ENCODE measurements at places on chromosomes 11 and 22.

GRCh38 chr11:1323774-1324173, 14.3 kb upstream of the TOLLIP start:
- DNase-seq, result no peak

DNA sequence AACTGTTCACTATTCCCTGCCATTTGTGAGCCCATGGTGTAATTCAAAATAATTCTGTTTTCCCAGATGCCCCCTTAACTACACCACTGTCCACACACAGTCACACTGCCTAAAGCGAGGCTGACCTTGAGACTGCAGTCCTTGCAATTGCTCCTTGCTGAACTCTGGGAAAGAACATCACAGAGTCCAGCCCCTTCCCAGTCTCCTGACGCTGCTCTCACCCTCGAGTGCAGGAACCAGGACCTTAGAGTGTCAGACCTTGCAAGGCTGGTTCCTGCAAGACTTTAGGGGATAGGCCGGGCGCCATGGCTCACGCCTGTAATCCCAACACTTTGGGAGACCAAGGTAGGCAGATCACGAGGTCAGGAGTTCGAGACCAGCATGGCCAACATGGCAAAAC, 33.6 kb downstream of the AHNAK start:
- DNase-seq, result no peak

DNA sequence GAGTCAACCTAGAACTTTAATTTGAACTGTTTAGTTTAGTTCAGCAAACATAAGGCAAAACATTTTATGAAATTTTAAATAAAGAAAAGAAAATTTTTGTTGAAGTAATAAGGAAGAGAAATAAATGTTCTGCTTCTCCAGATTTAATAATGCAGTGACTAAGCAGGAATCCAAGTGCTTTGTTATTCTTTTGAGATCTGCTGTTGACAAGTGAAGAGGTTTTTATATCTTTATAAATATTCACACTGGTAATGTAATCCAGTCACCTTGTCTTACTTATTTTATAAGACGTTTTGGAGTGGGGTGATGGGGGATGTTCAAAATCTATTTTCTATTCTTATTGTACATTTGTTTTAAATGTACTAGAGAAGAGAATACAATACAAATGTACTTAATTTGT, 725.9 kb upstream of the CCDC179 start:
- DNase-seq, result no peak

DNA sequence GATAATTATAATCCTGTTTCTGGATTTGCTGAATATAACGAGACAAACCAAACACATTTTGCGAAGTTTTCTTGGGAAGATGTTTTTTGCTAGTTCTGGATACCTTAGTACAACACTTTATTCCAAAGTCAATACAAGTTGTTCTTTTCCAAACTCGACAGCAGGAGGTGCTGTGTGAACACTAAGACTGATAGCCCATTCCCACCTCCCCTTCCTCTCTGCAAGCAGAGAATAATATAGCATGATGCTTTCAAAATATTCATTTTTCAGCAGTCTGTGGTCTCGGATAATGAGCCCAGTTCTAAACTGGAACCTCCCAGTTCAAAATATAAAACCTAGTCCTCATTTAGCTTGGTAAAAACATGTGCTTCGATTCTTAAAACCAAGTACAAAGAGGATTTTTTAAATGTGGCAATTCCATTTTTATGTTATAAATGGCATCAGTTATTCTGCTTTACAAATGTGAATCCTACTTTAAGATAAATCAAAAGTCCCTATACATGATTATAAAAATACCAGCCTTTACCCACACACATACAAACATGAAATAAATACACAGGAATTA, 129.1 kb downstream of the DCDC1 start:
- no peak for DNase-seq

DNA sequence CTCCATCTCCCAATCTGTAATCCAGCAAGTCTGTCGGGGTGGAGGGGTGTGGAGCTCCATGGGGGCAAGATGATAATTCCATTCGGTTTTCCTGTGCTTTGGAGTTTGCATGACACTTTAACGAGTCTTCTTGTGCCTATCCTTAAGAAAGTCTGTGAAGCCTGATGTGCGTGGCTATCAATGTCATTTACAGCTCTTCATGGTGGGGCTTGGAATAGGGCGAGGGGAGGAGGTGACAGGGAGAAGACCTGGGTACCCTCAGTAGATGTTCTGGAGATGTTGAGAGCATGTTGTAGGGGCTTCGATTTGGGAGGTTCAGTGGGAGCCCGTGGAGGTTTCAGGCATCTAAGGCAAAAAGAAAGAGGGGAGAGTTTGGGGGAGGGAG, 579 bp upstream of the PHLDB1 start:
- no peak for DNase-seq

DNA sequence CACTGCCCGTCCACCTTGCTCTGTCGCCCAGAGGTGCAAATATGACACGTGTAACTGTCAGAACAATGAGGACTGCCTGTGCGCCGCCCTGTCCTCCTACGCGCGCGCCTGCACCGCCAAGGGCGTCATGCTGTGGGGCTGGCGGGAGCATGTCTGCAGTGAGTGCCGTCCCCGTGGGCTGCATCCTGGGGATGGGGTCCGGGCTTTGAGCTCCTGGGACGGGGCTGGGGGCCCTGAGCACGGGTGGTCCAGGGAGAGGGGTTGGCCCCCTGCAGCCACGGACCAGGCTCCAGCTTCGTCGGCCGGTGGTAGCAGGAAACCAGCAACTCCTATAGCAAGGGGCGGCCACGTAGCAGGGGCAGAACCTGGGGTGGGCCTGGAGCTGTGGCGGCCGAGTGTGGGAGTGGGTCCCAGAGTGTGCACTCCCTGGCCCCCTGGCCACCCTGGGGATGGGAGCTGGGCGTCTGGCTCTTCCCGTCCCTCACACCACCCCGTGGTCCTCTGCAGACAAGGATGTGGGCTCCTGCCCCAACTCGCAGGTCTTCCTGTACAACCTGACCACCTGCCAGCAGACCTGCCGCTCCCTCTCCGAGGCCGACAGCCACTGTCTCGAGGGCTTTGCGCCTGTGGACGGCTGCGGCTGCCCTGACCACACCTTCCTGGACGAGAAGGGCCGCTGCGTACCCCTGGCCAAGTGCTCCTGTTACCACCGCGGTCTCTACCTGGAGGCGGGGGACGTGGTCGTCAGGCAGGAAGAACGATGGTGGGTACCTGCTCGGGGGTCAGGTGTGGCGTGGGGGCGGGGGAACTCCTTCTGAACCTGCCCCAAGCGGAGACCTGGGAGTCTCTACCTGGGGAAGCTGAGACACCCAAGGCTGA, 10.1 kb downstream of the MUC2 start:
- peak; percentile 56 for DNase-seq

GRCh38 chr11:78081583-78081982, 1.9 kb upstream of the NDUFC2 start:
- DNase-seq, result no peak

GRCh38 chr11:32003335-32003734, 87.5 kb upstream of the RCN1 start:
- DNase-seq, result no peak

DNA sequence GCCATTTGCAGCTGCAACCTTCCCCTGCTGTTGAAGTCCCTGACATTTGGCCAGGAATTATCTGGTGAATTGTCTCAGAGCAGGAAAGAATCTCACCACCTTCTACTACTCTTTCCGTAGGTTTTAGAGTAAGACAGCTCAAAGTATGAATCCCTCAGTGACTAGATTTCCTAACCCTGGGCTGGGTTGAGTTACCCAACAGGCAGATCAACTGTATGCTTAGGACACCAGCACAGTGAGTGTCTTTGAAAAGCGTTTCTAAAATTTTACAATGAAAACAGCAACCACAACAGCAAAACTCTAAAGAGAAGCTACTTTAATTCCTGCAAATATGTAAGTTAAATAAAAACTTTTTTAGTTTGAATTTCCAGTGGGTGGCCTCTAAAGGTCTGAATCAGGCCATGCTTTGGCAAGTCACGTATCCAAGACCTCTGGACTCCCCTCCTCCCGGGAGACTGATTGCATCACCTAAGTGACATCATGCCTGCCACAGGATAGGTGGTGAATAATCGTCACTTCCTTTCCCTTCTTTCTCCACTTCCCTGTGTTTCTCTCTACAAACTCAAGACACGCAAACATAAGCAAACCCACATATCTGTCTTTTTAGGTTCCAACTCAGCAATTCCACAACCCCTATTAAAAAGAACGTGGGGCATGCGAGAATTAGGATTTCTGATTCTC, 7.8 kb downstream of the OR8B12 start:
- DNase-seq, result no peak

DNA sequence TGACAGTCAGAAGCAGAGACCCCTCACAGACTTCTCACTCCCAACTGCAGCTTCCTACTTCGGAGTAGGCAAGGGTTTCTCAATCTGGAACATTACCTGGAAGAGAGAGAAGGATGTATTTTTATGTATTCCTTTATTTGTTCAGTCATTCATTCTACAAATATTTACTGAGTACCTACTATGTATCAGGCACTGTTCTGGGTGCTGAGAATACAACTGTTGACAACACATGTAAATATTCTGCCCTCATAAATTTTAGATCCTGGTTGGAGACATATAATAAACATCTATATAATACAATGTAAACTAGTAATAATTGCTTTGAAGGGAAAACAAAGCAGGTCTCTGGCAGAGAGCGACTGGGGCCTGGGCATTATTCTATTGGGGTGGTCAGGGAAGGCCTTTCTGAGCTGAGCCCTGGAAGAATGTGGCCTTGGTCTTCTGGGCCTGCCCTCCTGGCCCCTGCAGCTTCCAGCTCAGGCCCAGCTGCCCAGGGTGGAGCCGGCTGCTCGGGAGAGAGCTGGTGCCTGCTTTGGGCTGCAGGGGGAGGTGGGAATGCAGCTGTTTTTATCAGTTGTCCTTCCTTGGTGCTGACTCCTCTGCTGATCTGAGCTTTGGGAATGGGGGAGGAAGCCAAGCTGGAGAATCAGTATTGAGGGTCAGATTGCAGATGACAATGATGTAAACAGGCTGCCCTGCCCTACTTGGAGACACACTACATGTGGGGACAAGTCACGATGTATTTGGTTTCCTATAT, 46.8 kb downstream of the PKNOX2 start:
- no peak for DNase-seq

GRCh38 chr11:17790453-17790852, 55.9 kb downstream of the KCNC1 start:
- DNase-seq, result no peak

- no peak for DNase-seq
Observed at GRCh38 chr22:24003887-24004286, 1.4 kb downstream of the GSTT4 start.

DNA sequence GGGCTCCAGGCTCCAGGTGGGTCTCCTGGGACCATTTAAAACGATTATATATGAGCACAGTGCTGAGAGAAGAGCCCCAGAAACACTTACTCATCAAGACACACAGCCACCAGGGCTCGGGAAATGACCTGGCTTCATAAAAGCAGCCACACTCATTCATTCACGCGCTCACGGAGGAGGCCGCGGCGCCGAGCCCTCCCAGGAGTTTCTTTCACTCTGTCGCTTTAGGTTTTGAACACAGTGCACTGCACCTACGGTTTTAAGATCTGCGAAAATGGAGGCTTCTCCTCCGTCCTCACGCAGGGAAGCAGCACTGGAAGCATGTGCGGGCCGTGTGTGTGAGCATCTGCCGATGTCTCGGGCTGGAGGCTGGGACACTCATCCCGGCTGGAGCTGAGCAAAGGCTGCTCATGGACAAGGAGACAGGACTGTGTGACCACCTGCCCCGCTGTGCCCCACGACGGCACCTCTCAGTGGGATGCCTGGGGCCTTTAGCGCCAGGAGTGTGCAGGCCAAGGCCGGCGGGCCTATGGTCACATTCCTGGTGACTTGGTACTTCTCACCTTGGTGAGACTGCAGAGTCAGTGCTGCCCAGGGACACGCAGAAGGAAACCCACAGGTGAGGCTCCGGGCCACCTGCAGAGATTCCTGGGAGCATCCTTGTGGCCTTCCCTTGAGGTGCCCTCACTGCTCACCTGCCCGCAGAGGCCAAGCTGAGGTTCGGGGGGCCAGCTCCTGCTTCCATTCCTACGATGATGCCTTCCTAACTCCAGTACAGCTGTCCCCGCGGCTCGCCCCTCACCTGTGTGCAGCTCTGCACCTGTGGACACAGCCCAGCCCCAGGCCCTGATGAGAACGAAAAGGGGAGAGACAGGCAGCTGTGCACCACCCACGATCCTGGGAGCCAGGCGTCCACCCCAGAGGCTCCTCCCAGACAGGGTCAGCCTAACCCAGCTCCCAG, 872.0 kb downstream of the BRD1 start:
- DNase-seq, result peak; percentile 50

DNA sequence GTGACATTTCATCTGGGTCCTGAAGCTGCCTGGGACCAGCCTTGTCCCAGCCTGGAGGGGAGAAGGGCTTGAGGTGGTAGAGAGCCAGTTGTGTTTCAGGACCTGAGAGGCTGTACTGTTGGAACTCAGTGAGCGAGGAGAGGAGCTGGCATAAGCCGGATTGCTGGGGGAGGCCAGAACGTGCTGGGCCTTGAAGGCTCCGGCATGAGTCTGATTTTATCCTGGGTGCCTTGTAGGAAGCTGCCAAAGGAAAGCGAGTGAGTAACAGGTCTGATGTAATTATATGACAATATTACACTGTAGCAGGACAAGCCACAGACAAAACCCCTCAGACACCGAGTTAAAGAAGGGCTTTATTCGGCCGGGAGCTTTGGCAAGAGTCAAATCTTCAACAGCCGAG, 17.2 kb downstream of the AP2A2 start:
- no peak for DNase-seq

GRCh38 chr11:123653827-123654565, 428 bp downstream of the SCN3B start:
- peak; percentile 64 for DNase-seq

- DNase-seq, result no peak
Observed at GRCh38 chr11:33320016-33320813, 63.0 kb downstream of the HIPK3 start.

DNA sequence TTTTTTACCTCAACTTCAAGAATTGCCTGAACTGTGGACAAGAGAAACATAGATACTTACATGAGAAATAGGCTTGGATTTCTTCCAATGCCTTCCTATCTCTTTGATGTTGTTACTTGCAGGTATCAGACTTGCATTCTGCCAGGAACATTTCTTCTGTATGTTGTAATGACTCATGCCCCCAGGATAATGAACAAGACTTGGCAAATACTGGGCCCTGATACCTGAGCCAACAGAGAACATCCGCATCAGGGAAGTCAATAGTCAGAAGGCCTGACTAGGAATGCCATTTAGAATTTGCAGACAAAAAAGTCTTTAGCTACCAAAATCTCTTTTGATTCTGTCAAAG, 273.7 kb upstream of the KIRREL3 start:
- no peak for DNase-seq

DNA sequence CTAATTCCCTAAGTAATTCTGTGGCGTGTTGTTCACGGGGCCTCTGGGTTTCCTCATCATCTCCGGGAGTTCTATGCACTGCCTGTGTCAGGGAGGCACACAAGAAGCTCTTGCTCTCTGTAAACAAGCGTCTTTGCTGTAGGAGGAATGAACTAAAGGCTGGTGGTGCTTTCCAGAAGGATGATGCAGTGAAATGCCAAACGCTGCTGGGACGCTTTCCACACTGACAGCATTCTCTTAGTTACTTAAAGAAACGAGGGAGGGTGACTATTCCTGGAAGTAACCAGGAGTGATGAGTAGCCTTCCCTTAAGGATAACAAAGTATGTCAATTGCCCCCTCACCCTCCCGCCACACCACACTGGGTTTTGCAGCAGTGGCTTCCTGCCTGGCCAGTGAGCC, 38.5 kb upstream of the NUP50 start:
- DNase-seq, result no peak

Data from activated effector memory CD4-positive, alpha-beta T cell treated with anti-CD3 and anti-CD28 coated beads, Interleukin-2, amount 50 U/mL, for 16 hours (primary cell).